ENCODE measurements at places on chromosomes 2 and 18.

GRCh38 chr18:48545757-48546321 lies 7.0 kb downstream of the CTIF start:
- ATAC-seq, result peak; percentile 30

DNA sequence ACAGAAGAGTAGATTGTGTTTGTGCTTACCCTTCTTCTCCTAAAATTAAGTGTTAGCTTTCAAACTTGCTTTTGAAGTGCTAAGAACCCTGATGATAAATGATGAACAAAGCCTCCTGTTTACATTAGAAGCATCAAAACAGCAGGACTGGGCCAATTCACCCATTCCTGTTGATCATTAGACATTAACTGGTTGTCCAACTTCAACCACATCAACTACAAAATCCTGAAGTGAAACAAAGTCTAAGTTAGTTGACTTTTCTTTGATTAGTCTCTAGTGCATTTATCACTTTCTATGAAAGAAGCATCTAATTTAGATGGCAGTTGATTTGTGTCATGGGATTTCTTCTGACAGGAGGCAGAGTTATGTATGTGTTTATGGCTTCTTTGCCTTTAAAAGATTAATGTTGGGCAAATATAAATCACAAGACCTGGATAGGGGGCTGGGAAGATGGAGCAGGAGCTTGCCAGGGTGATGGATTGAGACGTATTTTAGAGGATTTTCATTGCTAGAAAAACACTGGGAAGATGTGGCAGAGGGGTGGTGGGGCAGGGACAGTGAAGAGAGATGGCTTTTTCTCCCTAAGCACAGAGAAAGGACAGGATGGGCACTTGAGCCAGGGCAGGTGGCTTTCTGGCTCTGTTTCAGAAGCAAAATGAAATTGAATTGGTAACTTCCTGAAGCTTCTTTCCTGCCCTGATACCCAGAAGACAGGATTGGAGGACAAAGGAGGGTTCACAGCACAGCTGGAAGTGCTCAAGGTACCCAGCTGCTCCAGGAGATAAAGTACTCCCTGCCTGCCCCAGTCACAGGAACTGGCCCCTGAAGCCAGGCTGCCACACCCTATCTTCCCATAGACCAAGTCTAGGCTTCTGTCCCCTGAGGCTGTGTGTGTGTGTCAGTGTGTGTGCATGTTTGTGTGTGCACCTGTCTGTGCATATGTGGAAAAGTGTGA lies 20.5 kb downstream of the GYPC start:
- ATAC-seq, result no peak

DNA sequence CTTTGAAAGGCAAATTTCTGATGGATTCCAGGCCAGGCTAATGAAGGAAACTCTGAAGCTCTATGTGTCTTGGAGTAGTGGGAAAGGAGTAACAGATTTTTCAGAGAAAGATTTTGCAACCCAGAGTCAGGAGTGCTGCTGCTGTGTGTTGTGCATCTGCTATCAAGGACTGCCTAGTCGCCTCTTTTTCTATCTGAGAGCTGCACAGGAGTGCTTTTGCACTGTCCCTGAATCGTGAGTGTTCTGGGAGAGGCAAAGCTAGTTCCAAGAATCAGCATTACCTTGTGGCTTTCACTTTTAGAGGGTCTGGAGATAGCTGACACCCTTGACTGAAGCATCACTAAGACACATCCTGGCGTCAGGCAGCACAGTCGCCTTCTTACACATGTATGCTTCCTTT lies 336.4 kb downstream of the PARD3B start:
- ATAC-seq, result no peak

GRCh38 chr18:10476338-10476791 lies 21.9 kb downstream of the APCDD1 start:
- ATAC-seq, result no peak

DNA sequence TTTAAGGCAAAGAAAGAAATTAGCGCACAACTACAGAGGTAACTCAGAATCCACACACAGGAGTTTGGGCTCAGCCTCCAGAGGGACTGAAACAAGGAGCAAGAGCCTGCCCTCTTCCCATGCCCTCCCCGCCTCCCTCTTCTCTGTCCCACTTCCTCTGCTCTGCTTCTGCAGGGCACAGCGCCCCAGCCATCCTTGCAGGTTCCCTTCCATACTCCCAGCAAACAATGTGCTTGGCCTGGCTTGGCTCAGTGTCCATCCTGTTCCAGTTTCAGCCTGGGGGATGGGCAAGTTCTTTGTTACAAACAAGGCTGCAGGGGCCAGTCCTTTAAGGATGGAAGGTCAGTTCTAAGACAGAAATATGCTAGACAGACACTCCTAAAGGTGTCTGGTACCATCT lies 133.5 kb downstream of the CDH20 start:
- no peak for ATAC-seq

DNA sequence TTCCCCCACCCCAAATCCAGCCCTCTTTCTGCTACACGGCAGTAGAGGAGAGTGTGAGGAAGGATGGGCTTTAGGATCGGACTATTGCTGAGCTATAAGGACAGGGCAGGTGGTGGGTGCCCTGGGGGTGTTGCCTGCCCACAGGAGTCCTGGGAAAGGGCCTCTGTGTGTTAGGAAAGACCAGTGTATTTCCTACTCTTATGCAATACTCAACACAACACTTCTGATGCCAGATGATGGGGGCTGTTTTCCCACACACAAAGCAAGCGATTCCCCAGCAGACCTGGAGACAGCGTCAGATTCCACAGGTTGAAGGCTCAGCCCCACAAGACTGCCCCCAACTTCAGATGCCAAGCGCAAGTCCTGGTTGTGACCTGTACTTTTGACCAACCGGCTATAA lies 91.0 kb upstream of the LCLAT1 start:
- no peak for ATAC-seq

DNA sequence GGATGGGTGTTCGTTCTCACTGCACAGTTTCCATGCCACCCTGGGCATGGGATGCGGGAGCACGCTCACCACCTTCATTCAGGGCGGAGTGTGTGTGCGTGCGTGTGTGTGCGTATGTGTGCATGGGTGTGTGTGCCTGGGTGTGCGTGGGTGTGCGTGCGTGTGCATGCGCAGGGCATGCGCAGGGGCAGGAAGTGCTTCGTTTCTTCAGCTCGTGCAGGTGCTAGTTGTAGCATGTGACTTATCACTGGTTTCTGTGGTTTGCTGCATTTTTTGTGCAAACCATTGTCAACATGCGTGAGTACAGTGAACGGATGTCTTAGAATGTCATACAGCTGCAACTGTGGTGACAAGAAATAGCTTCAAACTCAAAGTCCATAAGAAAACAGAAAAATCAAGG lies 179.5 kb downstream of the PTGR3 start:
- ATAC-seq, result no peak

DNA sequence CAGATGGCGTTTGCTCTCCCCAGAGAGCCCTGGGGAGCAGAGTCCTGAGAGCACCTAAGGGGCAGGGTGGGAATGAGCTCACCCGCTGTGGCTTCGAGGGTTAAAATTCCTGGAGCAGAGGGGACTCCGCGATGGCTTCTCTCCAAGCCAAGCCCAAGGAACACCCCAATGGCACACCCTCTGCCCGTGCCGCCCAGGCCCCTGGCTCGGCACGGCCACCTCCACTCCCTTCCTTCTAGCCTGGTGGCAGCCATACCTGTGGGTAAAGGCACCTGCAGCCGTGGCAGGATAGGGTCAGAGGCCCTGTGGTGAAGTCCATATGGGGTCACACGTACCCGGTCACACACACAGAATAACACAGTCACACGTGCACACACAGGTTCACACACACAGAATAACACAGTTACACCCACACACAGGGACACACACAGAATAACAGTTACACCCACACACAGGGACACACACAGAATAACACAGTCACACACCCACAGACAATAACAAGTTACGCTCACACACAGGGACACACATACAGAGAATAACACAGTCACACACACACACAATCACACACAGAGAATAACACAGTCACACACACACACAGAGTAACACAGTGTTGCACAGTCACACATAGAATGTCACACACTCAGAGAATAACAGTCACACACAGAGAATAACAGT lies 50.5 kb downstream of the RAMP1 start:
- ATAC-seq, result no peak

- ATAC-seq, result peak; percentile 84
These were observed at the start of gene GULP1 for GRCh38 chr2:188291617-188292347. Gene GULP1 (plus strand): TSS chr2:188291874. CDS start chr2:188477703, 185,829 bp downstream.

- ATAC-seq, result no peak
These were observed at the start of gene DSG3 for GRCh38 chr18:31447530-31448191. Gene DSG3 (plus strand): TSS chr18:31447741. CDS start chr18:31447878, 137 bp downstream.

DNA sequence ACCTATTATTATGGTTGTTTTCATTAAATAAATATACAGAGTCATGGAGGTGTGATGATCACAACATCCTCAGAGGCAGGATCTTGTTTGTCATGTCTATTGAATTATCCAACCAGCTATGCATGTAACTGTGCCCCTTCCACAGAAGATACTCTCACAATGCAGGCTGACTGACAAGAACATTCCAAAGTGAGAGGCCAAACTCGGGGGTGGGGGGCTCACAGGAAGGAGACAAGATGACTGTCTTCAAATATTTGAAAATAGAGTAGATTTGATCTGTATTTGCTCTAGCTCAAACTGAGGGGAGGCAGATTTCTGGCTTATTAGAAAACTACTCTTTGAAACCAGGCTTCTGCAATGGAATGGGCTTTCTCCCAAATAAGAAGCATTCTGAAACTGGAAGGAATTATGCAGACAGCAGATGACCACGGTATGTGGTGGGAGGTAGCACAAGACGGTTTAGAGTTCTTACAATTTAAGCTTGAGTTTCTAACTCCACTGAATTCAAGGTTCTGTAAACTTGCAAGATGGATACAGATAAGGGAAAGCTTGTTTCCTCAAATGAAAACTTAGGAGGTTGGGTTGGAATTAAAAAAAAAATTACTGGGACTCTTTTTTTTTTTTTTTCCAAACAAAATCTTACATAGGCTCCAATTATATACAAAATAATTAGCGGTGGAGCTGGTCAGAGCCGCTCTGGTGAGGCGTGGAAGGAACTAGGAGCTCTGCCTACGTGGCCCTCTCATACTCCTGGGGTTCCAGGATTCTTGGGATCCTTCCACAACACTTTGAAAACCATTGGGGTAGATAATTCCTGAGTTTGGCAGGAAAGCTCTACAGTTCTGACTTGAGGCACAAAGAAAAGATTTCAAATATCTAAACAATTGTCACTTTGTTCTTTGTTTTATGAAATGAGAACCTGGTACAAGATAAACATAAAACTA lies 79.3 kb downstream of the PLA2R1 start:
- ATAC-seq, result no peak

GRCh38 chr2:45043174-45043573 lies 33.9 kb upstream of the SIX2 start:
- no peak for ATAC-seq

DNA sequence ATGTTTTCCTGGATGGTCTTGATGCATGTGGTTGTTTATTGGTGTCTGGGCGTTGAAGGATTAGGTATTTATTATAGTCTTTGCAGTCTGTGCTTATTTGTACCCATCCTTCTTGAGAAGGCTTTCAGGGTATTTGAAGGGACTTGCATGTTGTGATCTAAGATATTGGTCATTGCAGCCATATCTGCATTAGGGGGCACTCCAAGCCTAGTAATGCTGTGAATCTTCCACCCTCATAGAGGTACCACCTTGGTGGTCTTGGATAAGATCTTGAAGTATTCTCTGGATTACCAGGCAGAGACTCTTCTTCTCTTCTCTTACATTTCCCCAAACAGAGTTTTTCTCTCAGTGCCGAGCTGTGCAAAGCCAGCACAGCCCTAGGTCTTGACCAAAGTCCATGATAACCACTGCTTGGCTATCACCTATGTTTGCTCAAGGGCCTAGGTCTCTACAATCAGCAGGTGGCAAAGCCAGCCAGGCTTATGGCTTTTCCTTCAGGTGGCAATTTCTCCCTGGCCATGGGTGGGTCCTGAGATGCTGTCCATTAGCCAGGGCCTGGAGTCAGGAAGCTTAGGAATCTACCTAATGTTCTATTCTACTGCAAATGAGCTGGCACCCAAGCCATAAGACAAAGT lies 15.4 kb upstream of the PPP1R1C start:
- no peak for ATAC-seq

- no peak for ATAC-seq
These were observed 112.1 kb downstream of the DOCK10 start for GRCh38 chr2:224930124-224930523.

DNA sequence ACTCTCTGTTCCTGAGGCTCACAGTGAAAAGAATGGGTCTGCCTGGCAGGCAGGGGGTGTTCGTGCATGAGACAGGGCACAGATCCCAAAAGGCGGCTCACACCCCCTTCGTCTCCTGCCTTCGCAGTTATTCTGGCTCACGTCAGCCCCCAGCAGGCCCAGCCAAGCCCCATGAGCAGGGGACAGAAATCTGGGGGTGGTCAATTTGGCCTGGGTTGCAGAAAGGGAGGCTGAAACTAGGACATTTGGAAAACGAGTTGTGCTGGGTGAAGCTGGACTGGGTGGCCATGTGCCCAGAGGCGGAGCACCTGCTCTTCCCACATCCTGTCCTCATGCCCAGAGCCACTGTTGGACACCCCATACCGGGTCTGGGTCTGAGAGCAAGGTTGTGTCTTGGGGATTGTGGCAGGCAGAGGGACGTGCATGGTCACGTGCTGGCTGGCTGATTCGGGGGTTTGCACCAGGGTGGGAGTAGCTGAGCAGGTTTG lies 99.0 kb upstream of the MCFD2 start:
- peak; percentile 31 for ATAC-seq

DNA sequence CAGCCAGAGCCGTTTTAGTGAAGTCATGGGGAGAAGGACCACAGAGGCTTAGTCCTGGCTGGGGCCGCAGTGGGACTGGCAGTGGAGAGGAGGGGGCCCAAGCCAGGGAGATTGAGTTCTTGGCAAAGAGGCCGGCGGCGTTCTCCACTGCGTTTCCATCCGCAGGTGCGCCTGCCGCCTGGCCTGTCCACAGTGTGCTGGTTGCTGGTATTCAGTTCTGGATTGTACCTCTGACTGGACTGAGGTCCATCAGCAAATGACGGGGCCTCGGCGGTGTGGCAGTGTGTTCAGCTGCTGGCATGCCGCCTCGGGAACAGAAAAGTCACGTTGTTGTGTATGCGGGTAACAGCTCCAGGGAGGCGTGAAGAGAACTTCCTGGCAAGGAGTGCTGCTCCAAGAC lies 36.8 kb downstream of the LRRFIP1 start:
- ATAC-seq, result no peak

DNA sequence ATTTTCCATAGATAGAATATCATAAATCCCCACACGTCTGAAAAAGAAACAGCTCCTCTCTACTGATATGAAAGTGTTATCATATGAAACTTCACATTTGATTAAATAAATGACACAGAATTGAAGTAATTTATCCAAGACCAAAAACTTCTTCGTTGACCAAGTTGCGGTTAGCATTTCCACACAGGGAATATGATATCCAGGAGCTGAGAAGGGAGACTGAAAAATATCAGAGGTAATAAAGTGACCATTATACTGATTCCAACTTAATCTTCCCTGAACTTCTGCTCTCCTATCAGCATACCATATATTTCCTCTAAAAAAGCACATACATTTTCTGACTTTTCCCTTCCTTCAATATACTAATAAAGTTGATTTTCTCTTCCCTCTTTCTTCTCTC lies 356.2 kb upstream of the CHST9 start:
- no peak for ATAC-seq

DNA sequence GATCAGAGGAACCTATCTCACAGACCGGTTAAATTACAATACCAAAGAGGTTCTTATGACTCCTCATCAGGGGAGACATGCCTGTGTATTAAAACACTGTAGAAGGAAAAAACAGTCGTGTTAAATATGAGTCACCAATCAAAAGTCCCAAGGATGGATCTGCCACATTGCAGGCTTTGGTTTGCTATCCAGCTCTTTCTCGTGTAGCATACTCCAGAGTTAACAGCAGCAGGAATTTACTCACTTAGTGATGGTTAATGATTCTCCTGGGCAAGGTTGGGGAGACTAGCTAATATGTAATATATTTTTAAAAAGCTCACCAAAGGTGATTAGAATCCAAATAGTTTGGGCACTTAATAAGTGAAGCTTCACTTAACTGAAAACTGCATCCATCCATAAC lies 109.7 kb downstream of the MBD5 start:
- no peak for ATAC-seq
